ENCODE measurements at places on chromosomes 16 and 17.
A peak's percentile ranks its signal among the peaks of the same experiment; 100 is the strongest.

DNA sequence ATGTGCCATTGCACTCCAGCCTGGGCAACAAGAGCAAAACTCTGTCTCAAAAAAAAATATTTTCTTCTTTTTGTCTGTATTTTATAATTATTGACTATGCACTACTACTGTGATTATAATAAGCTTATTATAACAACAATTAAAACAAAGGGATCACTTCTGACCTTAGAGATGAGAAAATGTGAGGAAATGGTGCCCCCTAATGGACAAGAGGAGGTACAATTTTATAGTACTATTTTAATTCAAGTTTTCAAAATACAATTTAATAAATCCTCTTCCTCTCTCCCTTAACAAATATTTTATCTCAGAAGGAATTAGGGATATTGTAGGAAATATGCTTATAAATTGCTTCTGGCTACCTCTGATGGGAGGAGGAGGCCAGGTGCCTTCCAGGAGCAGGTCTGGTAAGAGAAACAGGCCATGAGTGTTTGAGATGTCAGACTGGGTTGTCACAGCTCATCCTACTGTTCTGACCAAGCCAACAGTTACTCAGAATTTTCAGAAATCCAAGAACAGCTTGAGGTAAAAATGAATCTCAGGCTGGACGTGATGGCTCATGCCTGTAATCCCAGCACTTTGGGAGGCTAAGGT is 14.0 kb downstream of the VPS53 start:
- DNase-seq, result peak; percentile 14

GRCh38 chr17:55898195-55898594 is 147.3 kb downstream of the PCTP start:
- DNase-seq, result no peak

DNA sequence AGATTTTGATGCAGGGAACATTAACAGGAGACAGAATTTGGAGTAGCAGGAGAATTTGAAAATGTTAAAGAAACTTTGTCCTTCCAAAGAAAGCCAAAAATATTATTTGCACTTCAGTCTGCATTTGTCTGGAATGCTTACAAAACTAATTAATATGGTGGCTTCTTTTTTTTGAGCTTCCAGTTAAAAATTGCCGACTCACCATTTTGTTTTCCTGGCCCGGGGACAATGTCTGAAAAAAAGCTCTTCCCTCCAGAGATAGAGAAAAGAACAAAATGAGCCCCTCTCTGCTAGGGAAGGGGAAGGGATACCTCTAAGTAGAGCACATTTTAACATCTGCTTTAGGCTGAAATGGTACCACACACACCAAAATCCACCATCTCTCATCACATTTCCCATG is 360.8 kb downstream of the SOX9 start:
- no peak for DNase-seq

DNA sequence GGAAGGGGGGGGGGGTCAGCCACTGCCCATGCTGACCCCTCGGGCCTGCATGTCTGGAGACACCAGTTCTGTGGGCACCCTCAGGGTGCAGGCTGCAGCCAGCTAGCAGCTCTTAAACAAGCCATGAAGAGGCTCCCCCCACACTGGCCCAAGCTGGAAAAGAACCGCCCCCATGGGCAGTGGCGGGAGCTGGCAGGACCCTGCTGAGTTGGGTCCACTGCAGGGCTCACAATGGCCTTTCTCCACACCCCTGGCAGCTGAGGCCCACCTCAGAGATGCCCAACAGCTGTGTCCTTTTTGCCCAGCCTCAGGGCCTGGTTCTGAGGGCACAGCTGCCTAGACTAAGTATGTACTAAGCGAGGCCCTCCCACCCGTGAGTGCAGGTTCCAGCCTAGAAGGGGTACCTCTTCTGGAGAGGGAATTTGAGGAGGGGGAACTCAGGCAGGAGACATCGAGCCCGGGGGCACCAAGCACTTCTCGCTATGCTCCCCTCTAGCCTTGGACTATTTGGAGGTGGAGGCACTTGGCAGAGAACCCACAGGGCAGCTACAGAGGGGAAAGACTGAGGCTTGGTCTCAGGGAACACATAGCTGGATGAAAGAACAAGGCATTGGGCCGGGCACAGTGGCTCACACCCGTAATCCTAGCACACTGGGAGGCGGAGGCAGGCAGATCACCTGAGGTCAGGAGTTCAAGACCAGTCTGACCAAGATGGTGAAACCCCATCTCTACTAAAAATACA is 3.2 kb downstream of the THRA start:
- DNase-seq, result no peak

Data from SHP77 (cell line).